ENCODE measurements at places on chromosomes 6 and 20.

GRCh38 chr6:157198425-157199279 is 124.7 kb downstream of the TMEM242 start:
- DNase-seq, result no peak

DNA sequence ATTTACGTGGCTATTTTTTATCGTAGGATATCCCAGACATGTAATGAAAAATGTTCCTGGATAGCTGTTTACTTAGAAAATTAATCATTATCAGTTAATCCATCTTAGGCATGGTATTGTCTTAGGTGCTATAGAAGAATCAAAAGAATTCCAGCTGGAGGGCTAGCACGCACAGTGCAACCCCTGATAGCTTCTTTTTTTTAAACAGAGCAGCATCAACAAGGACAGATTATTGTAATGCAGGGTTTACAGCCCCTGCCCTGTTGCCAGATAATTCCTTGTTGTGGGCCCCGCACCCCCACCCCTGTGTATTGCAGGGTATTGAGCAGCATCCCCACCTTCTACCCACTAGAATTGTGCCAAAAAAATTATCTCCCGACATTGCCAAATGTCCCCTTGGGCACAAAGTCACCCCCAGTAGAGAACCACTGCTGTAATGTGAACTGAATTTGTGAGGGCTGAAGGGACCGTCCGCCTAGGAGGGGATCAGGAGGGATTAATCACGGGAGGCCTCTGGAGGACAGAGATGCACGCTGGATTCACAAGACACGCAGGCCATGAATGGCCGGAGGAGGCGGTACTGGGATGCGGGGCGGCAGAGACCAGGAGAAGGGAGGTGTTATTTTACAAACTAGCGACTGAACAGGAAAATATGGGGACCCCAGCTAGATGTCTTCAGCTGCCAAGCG is 174.6 kb downstream of the ZDHHC14 start:
- DNase-seq, result no peak

DNA sequence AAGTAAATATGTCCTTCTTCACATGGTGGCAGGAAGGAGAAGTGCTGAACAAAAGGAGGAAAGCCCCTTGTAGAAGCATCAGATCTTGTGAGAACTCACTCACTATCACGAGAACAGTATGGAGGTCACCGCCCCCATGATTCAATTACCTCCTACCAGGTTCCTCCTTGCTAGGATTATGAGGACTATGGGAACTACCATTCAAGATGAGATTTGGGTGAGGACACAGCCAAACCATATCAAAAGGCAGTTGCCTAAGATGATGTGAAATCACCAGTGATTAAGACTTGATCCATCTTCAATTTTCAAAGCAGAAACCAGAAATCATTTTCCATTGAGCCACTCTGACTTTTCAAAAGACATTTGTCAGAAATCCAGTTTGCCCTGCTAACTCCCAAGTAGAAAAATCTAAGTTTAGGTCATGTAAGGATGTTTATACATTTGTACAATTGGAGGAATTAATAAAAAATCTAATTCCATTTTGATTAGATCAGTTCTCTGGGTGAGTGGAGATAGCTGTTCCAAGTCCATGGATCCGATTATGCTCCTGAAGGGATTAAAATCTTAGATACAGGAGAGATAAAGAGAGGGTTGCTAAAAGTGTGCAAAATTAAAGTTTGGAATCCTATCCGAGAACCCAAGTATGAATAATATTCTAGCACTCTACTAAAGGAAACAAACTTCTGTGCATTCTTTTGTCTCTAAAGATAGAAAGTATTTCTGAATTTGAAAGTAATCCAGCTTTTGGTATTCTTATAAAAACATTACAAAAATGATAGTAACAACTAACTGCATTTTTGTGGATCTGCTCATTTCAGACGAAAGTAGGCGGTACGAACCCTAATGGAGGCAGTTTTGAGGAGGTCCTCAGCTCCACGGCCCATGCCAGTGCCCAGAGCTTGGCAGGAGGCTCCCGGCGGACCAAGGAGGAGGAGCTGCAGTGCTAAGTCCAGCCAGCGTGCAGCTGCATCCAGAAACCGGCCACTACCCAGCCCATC is 39.5 kb downstream of the HDDC2 start:
- DNase-seq, result no peak

GRCh38 chr6:136212608-136213007 is 37.5 kb downstream of the MTFR2 start:
- DNase-seq, result no peak

DNA sequence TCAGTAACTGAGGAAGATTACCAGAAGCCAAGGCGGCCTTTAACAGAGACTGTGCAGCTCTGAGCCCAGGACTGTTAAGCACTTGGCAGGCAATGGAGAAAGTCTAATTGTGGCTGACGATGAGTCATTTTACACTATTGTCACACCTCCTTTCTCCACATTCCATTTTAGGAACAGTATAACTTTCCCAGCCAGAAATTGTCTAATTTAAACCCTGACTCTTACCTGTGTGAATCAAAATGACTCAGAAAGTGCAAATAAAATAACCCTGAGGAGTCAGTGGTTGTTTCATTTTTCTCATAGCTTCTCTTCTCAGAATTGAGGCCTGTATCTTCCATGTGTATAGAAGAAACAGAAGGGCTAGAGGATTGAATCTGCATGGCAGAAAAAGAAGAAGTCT is 40.0 kb upstream of the OPN5 start:
- no peak for DNase-seq

DNA sequence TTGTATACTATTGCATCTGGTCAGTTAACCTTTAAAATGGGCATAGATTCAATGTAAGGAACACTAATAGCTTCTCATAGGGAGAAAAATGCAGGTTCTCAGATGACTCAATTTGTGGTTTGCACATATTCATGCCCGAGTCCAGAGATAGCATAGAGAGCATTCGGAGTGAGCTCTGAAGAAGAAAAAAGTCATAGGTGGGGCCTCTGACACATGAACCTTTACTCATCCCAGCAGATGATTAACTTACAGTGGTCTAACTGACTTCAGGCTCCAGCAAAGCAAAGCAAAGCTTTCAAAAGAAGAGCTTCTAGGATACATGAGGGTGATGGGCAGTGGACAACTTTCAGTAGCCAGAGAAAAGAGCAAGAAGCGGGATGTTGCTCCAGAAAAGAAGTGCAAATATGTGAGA is 55.3 kb upstream of the BTN3A2 start:
- no peak for DNase-seq

GRCh38 chr6:7895125-7895423 is 15.5 kb downstream of the TXNDC5 start:
- no peak for DNase-seq

GRCh38 chr6:137309078-137309762 is 90.0 kb upstream of the IFNGR1 start:
- DNase-seq, result peak; percentile 40

GRCh38 chr6:62999796-63000195 is 211.5 kb upstream of the FKBP1C start:
- no peak for DNase-seq

- no peak for DNase-seq
Observed at GRCh38 chr6:85068221-85068620, 303.8 kb upstream of the TBX18 start.

GRCh38 chr6:136526937-136527336 is 23.3 kb downstream of the MAP7 start:
- DNase-seq, result no peak

GRCh38 chr6:81787313-81788068 is 35.0 kb upstream of the TENT5A start:
- DNase-seq, result no peak

- no peak for DNase-seq
Observed at GRCh38 chr6:132490024-132490423, 22.9 kb downstream of the STX7 start.

DNA sequence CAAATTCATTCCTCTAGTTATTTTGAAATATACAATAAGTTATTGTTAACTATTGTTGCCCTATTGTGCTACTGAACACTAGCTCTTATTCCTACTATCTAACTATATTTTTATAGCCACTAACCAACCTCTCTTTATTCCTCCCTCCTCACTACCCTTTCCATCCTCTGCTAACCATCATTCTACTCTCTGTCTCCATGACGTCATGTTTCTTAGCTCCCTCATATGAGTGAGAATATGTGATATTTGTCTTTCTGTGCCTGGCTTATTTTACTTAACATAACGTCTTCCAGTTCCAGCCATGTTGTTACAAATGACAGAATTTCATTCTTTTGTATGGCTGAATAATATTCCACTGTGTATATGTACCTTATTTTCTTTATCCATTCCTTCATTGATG is 95.3 kb downstream of the ATXN1 start:
- DNase-seq, result no peak

DNA sequence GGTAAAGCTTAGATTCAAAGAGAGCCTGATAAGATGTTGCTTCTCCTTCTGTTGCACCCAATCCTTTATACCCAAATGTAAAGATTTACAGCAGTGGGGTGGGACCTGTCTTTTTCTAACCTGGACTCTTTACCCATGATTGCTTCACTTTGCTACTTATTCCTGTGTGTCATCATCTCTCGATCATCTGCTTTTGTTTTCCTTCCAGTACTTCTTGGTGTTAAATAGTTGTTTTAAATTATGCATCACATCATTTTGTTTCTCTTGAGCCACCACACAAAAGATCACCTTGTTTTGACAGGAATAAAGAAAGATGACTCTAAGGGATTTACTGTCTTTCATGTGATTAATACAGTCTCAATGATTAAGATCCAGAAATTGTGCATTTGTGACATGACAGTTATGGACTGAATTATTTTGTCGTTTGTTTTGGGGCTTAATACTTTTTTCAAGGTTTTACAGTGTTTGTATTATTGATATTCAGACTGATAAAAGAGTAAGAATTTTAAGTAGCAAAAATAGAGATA is 123.1 kb downstream of the CDKAL1 start:
- no peak for DNase-seq

DNA sequence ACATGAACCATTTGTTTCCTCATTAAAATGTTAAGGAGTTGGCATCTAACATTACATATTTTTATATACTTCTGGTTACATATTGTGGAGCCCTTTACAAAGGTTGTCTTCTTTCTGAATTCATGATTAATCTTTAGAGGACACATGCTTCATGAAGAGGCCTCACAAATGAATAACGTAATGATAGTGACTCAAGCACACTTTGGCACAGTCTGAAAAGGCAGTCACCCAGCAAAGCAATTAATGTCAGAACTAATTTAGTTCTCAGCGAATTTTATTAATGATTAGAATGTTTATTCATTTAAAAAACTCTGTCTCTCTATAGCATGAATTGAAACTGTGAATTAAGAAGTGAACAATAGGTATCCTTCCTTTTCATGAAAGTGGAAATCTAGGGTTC is 854.2 kb downstream of the PHF3 start:
- DNase-seq, result no peak

DNA sequence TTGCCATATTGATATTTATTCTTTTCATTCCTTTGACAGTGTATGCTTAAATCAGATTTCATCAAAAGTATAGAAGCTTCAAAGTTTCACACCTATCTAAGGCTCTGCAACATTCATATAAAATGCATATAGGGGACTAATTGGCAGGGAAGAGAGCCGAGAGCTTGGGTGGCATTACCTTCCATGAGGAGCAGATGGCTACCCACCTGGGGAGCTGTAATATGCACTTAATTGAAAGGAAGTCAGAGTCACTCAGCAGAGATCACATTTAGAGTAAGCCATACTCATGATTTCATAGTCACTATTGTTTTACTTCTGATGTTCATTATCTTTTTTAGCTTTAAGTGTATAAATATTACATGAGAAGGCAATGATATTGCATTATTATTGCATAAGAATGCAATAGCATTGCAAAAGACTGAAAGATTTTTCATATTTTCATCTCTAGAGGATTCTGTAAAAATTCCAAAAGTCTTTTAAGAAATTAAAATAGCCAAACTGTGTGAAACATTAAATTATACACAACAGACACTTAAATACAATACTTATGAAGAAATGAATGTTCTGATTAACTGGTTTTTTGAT is 1305.2 kb downstream of the EPHA7 start:
- no peak for DNase-seq

GRCh38 chr20:48846516-48847492 is 19.0 kb upstream of the PREX1 start:
- DNase-seq, result no peak

DNA sequence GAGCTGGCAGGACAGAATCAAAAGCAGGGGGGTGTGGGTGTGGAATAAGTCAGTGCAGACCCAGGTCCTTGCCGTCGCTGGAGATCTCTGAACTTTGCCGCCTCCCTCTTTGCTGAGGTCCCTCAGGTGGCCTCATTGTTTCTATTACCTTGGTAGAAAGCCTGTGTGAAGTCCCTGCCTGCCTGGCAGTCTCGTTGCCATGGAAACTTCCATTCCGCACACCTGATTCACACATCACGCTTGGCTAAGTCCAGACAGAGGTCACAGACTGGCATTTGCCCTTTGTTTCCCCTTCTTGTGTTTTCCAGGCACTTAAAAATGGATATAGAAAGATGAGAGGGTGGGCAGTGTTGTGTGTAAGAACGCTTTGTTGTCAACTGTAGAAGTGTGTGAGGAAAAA is 260.6 kb downstream of the PRL start:
- DNase-seq, result no peak

GRCh38 chr6:141203902-141204575 is 928.7 kb upstream of the GJE1 start:
- no peak for DNase-seq

- DNase-seq, result no peak
Observed at GRCh38 chr6:133769463-133769862, 119.5 kb upstream of the TCF21 start.

DNA sequence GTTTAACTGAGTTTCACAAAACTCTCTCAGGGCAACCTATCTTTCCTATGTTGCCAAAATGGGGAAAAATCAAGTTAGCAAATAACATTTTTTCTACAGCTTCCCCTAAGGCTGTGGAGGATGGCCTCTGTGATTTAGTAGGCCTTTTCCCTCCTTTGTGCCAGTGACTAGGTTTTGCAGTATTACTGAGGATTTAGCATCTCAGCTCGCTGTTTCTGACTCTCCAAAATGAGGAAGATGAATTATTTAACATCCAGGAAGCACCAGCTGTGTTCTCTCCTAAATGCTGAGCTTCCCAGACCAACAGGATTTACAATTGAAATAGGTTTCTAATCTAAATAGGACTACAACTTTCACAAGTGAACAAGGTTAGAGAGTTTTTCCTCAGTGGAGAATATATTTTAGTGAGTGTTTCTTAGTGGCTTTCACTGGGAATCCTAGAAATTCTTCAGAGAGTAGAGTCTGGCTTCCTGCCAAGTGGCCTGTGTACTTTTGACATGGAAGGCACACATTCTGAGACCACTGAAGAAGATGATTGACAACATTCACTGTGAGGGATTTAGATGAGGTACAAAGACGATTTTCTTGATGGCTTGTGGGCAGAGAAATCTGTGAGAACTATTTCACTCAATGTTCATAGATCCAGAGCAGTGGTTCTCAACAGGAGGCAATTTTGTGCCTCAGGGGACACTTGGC is 62.4 kb downstream of the PTCHD4 start:
- DNase-seq, result no peak

GRCh38 chr6:118808793-118809638 is 84.9 kb upstream of the ASF1A start:
- peak; percentile 46 for DNase-seq

GRCh38 chr6:32984622-32985389 is 16.4 kb downstream of the BRD2 start:
- DNase-seq, result peak; percentile 90

DNA sequence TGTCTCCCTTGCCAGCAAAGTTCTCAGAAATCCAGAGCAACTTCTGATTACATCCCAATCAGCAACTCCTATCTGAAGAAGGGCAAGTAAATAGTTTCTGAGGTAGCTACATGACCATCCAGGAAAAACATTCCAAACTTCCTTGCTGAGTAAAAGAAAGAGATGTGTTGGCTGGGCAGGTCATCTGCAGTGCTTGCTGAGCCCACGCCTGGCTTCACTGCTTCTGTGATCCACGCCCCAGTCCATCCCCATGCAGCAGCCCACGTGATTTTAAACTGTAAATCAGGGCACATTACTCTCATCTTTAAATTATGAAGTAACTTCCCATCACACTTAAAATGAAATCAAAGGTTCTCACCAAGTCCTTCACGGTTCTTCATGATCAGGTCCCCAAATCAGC is 603.6 kb downstream of the QKI start:
- DNase-seq, result no peak

Measured in CD4-positive, alpha-beta T cell treated with Interferon alpha-2 for 1 hour (primary cell).